ENCODE measurements at places on chromosomes 16 and 17. TPM values are rescaled to one million over a fixed set of nuclear protein-coding genes. Genes with fewer than 3 reads are reported as not detected.

The YBX2 gene
- total RNA-seq, result 1.2 TPM

The EXOC3L1 gene
- 2.8 TPM for total RNA-seq

The CA7 gene
- not detected for total RNA-seq

The GJD3 gene
- 2.6 TPM for total RNA-seq

Measured in cardiac septum (tissue), 1 donor.